ENCODE measurements at places on chromosomes 1 and 21.

- DNase-seq: no peak
Measured at GRCh38 chr21:29193072-29193471, 62.6 kb downstream of the MAP3K7CL start.

GRCh38 chr1:234325878-234326496, 47.3 kb upstream of the COA6 start:
- no peak for DNase-seq

DNA sequence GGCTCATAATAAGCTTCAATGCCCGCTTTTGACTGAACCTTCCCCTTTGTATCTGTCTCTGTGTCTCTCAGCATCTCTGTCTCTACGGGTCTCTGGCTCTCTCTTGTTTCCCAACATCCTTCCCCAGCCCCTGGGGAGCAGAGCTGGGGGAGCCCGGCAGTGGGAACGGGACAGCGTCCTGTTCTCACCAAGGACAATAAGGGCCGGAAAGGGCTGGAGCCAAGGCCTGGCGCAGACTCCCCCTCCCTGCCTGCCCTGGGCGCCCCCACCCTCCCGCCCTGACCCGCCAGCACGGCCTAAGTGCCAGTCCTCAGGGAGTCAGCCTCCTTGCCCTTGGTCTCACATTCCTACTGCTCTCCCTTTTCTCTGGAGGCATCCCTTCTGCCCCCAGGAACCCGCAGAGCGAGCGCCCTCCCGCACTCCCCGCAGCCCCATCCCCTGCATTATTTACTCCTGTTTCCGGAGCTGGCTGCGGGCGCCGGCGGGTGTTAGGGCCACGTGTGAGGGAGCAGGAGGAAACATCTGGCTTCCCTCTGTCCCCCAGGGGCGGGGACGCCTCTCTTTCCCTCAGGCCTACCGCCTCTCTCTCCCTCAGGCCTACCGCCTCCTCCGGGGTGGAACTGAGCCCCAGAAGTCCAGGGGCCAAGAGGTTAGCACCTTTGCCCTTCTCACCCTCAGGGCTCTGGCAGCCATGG, 6.5 kb downstream of the KRTCAP2 start:
- DNase-seq: peak; percentile 44

- no peak for DNase-seq
Measured at GRCh38 chr1:85308833-85309350, 32.5 kb upstream of the BCL10 start.

- DNase-seq: no peak
Measured at GRCh38 chr1:64163970-64164369, 39.5 kb upstream of the UBE2U start.

DNA sequence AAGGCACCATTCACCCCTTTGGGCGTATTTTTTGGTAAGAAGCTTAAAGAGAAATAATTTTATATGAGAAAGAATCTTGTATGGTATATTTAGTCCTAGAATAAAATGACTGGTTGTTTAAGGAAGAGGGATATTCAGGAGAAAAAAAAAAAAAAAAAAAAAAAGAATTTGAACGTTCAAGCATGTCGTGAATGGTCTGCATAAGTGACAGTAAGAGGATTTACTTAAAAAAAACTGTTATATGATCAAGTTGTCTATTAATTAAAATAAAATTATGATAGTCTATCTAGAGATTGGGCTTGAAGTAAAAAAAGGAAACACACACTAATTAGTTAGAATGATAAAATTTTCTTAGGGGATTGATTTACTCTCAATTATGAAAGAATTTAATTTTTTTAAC, 11.7 kb upstream of the OR14I1 start:
- no peak for DNase-seq

DNA sequence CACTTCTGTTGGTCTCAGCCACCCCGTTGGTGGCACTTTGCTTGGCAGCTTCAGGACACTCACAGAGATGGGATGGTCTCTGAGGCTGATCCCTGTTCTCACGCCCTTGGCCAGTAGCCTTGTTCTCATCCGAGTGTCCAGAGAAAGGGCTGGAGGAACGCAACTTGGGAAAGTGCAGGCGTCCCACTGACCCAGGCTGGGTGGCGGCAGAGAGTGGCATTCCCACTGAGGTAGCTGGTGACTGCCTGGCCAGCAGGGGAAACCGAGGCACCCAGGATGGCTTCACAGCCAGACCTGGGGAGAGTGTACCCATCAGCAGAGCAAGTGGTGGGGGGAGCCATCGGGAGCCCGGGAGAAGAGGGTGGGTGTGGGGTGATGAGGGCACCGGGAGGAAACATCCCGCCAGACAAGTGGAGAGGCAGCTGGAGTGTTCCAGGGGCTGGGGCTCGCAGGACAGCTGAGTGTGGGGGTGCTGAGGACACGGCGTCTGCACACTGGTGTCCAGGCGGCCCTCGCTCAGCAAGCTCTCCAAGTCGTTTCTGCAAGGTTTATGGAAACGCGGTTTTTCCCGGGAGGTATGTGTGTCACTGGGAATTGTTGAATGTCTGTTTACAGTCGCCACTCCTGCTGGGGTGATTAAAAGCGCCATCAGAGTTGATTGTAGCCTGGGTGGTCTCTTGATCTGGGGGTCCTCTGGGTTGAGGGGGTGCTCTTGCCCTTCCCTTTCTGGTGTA, 97.8 kb downstream of the SIK1 start:
- DNase-seq: no peak

DNA sequence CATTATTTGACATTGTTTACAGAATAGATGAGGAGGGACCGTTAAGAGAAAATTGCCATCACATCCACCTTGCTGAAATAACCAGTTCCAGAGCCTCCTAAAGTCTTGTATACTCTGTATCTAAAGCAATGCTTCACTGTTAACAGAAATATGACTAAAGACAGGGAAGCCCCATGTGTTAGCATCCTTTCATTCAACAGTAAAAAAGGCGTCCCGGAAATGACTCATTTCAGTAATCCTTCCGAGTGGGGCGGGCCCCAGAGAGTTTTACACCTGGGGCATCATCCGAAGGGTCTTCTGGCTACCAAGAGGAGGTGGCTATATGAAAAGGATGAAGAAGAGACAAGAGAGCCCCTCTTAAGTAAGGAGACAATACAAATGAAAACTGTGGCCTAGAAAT, 227.2 kb downstream of the SLC45A1 start:
- no peak for DNase-seq

DNA sequence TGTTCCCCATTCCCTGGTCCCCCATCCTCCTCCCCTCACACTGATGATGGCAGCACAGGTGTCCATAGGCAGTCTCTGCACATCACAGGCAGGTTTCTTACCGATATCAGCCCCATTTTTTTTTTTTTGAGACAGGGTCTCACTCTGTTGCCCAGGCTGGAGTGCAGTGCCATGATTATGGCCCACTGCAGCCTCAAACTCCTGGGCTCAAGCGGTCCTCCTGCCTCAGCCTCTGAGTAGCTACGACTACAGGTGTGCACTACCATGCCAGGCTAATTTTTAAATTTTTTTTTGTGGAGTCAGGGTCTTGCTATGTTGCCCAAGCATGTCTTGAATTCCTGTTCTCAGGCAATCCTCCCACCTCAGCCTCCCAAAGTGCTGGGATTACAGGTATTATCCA, 28.9 kb upstream of the SDHB start:
- no peak for DNase-seq

DNA sequence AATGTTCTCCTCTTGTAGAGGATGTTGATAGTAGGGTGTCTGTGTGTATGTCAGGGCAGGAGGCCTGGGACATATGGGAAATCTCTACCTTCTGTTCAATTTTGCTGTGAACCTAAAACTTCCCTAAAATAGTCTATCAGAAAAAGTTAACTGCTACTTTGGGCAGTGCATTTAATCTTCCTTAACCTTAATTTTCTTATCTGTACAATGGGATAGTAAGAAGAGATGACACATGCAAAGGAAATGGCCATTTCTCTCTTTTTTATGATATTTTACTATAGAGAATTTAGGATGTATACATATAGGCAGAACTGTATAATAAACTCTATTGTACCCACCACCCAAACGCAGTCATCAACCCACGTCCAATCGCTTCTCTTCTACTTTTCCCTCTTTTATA, 8.6 kb downstream of the AGO3 start:
- no peak for DNase-seq

DNA sequence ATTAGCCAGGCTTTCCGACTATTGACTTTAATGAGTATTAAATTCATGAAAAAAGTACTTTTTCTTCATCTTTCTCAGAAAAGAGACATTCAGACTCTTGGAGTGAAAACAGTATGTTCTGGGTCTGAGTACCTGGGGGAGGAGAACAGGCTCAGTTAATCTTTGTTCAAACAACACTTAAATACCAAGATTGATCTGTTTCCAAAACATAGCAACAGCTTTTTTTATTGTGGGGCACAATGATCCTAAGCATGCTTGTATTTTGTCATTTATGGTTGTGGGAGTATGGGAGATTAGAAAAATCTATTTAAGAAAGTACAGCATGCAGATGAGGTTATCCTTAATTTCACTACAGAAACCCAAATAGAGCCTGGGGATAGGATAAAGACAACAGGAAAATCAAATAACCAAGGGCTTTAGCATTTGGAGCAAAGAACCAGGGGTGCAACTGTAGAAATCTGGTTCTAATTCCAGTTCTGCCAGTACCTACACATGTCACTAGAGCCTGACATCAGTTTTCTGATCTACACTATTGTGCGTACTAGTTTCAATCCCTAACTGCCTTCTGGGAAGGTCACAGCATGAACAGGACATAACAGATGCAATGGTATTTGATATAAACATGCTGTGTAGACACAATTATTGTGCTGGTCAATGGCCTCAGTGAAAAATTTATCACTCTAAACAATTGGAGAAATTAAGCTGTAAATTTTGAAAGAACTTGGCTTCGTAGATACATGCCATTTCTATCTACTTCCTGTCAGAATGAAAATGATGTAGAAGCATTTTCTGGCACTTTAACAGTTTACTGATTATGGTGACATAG, 91.2 kb downstream of the KCNK1 start:
- no peak for DNase-seq

DNA sequence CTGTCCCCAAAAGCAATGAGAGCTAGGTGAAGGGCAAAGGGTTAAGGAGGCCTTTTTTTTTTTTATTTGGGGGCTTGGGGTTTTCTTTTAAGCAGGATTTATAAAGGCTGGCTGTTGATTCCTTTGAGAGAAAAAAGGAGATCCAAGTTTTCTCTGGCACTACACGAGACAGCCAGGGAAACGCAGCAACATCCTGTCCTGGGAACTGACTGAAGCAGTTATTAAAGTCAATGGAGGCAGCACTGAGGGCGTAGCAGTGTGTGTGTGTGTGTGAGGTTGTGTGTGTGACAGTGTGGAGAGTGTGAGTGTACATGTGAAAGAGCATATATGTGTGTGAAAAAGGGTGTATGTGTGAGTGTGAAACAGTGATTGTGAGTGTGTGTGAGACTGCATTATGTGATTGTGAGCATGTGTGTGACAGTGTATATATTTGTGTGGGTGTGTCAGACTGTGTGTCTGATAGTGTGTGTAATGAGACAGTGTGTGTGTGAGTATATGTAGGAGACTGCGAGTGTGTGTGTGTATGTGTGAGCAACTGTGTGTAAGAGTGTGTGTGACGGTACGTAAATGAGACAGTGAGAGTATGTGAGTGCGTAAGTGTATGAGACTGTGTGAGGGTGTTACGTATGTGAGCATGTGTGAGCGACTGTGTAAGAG, 65.9 kb upstream of the TIAM1 start:
- DNase-seq: no peak

- no peak for DNase-seq
Measured at GRCh38 chr1:153659656-153660055, 1.2 kb downstream of the SNAPIN start.

- DNase-seq: no peak
Measured at GRCh38 chr1:9086045-9086444, 16.6 kb upstream of the SLC2A5 start.

GRCh38 chr1:113018911-113019310, 54.1 kb upstream of the LRIG2 start:
- no peak for DNase-seq

- DNase-seq: peak; percentile 74
Measured at GRCh38 chr1:22347854-22348760, 103.5 kb upstream of the ZBTB40 start.

GRCh38 chr1:25727088-25727487, 72.9 kb upstream of the SELENON start:
- no peak for DNase-seq

GRCh38 chr1:235017719-235018118, 110.9 kb downstream of the TOMM20 start:
- no peak for DNase-seq

DNA sequence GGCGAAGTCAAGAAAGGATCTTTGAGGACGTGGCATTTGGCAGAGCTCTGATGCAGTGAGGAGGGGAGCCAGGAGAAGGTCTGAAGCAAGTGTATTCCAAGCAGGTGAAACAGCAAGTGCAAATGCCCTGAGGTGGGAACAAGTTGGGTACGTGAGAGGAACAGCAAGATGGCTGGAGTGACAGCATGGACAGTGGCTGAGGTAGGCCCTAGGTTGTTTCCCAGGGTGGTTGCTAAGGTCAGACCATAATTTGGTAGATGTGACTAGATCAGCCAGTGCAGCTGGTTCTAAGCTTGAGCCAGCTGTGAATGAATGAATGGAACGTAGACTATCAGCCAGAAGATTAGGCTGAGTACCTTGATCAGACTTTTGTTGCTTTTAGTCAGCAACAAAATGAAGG, 37.5 kb upstream of the JUN start:
- DNase-seq: no peak

DNA sequence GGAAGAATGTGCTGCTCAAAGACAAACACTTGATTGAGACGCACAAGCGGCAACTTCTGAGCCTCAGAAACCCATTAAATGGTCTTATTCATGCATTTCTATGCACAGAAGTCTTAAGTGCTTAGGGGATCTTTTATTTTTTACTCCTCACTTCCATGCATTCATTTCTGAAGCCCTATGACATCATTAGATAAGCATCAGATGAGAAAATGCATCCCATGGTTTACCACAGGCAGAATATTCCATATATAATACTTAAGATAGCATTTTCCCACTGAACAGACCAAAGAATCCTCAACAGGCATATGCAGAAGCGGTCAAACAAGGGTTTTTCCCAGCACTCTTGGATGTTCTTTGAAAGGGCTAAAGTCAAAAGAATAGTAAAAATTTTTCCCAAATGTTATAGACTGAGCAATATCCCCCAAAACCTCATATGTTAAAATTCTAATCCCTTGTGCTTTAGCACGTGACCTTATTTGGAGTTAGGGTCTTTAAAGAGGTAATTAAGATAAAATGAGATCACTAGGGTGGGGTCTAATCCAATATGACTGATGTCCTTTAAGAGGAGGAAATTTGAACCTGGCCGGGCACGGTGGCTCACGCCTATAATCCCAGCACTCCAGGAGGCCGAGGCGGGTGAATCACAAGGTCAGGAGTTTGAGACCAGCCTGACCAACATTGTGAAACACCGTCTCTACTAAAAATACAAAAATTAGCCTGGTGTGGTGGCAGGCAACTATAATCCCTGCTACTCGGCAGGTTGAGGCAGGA, 22.6 kb upstream of the FAM89A start:
- DNase-seq: no peak

- no peak for DNase-seq
Measured at GRCh38 chr1:56287721-56288120, 291.6 kb downstream of the PLPP3 start.

GRCh38 chr1:202179828-202180750, 13.5 kb upstream of the LGR6 start:
- no peak for DNase-seq

DNA sequence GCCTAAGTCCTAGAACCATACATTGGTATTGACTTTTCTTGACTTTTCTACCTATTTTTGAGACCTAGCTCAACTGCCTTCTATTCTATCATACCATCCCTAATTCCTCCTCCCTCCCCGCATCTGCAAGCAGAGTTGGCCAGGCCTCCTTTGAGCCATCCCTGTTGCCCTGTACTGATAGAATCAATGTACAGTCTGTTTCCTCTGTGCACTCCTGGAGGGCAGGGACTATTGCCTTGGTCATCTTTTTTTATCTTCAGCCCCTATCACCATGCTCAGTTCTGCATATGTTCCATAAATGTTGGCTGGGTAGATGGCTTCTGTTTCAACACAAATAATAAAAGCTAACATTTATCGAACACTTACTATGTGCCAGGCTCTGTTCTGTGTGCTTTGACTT, 4.0 kb upstream of the RGS16 start:
- DNase-seq: no peak
